ENCODE measurements at places on chromosomes 11 and 22.

GRCh38 chr11:83549984-83550667 is 264.0 kb upstream of the CCDC90B start:
- no peak for DNase-seq

DNA sequence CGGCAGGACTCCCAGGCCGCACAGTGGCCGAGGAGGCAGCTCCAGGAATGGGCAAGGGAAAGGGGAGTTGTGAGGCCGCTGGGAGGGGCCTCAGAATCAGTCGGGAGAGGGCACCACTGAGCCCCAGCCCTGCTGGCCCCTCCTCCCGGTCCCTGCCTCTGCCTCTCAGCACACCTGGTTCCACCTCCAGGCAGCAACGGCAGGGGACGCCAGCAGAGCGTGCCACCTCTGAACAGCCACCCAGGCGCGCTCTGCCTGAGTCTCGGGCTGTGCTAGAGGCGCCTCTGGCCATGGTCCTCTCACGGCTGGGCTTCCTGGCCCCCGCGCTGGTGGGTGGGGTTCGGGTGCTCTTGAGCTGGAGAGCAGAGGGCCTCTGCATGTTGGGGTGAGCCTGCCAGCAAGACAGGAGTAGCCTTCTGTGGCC is 33.0 kb downstream of the MOB2 start:
- DNase-seq, result peak; percentile 37

DNA sequence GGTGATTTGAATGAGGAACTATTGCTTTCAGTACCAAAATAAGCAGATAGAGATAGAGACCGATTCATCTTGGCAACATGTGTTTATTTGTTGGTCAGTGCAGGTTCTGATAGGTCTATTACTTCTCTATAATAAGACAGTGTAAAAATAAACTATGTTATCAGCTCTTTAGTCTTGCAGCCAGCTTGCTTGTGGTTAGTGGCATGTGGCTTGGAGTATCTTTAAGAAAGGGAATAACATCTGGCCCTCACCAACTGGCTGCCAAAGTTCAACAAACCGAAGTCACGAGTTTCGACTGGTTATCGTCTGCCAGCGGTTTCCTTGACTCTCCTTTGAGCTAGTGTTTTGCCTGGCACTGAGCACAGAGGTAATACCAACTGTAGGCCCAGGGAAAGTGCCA is 71.8 kb downstream of the CTTN start:
- no peak for DNase-seq

DNA sequence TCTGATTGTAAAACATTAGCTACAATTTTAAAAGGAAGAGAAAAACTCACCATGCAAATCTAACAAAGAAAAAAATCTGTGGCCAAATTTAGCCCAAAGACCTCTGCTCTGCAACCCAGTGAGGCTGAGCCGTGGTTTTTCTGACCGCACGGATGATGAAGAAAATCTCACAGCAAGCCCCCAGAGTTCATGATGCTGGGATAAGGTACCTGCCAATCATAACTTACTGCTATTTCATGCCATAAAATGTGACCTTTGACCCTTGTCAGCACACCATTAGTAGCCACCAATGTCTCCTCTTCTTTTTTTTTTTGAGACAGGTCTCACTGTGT is 11.1 kb downstream of the CERK start:
- no peak for DNase-seq

- DNase-seq, result no peak
These were observed 25.4 kb downstream of the MMP20 start for GRCh38 chr11:102599642-102600261.

- DNase-seq, result no peak
These were observed 65.1 kb downstream of the GRK3 start for GRCh38 chr22:25629613-25630012.

DNA sequence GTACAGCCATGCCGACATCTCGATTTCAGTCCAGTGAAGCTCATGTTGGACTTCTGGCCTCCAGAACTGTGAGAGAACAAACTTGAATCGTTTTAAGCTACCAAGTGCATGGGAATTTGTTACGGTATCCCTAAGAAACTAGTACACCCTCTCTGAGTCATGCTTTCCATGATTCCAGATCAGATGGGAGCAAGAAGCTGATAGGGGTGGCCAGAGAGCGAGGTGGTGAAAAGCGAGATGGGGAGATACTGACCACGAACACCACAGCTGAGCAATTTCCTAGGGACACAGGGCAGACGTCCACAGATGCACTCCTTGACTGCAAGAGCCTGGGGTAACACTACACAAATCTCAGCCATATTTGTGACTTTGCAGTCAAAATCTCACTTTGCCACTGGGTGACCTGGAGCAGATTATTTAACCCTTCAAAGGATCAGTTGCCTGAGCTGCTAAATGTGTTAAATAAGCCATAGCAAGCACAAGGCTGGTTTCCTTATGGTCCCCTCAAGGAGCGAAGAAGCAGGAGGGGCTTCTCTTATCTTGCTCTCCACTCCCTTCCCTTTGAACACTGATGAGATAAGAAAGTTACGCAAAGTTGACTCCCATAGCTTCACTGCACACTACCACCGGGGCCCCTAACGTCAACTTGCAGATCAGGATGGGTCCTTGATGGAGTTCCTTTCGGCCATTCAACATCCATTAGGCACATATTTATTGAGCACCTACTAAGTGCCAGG is 22.6 kb upstream of the RCN1 start:
- no peak for DNase-seq

DNA sequence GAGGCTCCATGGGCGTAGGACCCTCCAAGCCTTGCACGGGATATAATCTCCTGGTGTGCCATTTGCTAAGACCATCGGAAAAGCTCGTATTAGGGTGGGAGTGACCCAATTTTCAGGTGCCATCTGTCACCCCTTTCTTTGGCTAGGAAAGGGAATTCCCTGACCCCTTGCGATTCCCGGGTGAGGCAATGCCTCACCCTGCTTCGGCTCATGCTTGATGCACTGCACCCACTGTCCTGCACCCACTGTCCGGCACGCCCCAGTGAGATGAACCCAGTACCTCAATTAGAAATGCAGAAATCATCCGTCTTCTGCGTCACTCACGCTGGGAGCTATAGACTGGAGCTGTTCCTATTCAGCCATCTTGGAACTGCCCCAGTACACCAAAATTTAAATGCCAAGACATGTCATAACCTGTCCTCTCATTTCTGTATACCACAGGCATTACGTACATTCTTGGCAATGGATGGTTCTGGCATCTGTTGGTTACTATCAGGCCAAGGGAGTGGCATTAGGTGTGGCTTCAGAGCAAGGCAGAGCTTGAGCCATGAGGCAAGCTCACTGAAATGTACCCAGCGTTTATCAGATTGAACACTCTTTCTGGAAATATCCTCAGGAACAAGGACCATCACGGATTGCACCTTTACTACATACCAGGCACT is 95.4 kb upstream of the GALNT18 start:
- no peak for DNase-seq

DNA sequence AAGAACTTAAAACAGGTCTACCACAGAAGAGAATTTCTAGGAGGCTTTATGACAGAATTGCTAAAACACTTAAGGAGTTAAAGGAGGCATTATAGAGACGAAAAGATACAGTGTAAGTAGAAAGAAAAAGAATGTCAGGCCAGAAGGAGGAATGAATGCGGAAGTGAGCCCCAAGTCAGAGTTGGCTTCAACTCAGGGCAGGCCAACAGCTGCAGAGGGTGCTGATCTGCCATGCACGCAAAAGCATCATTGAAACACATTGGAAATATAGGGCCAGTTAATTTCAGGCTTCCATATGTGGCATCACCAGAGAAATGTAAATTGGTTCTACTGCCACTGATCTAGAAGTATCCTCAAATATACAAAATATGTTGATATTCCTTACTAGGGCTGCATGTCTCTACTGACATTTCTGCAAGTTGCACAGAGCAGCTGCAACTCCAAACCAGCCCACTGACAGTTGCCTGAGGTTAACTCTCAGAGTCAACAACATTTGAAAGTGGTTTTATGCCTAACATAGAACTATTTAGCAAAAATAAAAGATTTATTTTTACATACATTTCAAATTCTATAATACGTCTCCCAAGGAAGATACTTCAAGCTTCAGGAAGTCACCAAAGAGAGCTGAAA is 324.1 kb downstream of the C11orf87 start:
- DNase-seq, result no peak

All from CD4-positive, alpha-beta T cell treated with Interleukin-6 at 100 ng/mL for 8 hours (primary cell).